ENCODE measurements at places on chromosomes 5 and 9.
A peak's percentile ranks its signal among the peaks of the same experiment; 100 is the strongest.

- DNase-seq = no peak
Observed at GRCh38 chr9:18317896-18318295, 156.1 kb upstream of the ADAMTSL1 start.

DNA sequence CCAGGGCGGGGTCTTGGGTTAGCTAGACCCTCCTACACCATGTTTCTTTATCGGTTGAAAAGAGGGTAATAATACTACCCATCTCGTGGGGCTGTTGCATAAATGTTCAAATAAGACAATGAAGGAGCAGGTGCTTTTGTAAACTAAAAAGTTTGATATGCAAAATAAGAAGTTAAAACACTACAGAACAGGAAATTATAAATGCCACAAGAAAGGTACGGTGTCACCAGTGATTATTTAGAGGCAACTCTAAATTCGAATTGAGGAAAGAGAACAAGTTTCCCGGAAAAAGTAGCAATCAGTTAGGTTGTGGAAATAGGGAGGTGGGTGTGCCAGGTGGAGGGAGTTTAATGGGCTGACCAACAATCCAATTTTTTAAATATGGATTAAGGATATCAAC, 2.5 kb upstream of the PHF19 start:
- no peak for DNase-seq

DNA sequence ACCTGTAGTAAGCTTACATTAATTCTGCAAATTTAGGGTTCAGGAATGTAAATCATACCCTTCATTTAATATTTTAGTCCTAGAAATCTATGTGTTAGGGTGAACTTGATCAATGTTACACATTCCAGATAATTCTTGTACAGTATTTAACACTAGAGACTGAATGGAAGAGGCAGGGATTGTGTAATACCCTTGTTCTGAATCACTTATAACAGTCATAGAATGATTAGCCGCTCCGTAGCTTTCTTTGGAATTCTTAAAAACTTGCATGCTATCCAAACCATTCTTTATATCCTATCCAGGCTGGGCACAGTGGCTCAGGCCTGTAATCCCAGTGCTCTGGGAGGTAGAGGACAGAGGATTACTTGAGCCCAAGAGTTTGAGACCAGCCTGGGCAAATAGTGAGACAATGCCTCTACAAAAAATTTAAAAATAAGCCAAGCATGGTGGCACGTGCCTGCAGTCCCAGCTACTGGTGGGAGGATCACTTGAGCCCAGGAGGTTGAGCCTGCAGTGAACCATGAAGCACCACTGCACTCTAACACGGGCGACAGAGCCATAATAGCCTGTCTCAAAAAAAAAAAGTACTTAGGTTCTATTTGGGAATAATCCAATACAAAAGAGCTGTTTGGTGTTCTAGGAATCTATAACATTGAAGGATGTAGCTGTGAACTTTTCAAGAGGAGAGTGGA, 8.3 kb downstream of the ZNF483 start:
- no peak for DNase-seq

- no peak for DNase-seq
Observed at GRCh38 chr9:101418518-101419430, 16.8 kb downstream of the ALDOB start.

GRCh38 chr9:33222031-33222430, 17.9 kb upstream of the SPINK4 start:
- DNase-seq = no peak

- no peak for DNase-seq
Observed at GRCh38 chr5:142979636-142980035, 209.5 kb downstream of the ARHGAP26 start.

DNA sequence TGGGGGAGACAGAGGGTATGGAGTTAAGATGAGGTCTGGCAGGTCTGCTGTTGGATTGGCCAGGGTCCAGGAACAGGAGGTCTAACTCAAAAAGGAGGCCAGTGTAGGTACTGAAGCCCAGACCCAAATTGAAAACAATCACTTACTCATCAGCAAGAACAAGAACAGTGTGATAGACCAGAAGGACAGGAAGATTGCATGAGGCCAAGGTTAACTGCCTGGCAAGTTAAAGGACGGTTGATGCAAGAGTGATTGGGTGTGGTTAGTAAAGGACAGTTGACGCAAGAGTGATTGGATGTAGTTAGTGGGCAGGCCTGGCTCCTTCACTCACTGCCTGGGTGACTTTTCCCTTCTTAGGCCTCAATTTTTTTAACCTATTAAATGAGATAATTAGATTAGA, 132.6 kb downstream of the PDZD2 start:
- no peak for DNase-seq

- no peak for DNase-seq
Observed at GRCh38 chr9:127347831-127348776, 48.9 kb upstream of the SLC2A8 start.

GRCh38 chr9:121154782-121155181, 46.9 kb downstream of the RAB14 start:
- DNase-seq = no peak

DNA sequence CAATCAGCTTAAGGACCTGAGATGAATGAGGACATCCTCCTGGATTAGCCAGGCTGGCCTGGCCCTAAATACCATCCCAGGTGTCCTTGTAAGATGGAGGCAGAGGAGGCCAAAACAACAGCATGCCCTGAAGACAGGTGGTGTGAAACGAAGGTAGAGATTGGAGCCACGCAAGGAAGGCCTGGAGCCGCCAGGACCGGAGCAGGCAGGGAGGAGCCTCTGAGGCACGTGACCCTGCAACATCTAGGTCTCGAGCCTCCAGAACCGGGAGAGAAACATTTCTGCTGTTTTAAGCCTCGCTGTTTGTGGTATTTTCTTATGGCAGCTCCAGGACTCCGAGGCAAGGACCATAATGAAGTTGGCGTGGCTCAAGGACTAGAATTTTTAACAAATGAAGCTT, 9.7 kb upstream of the COL5A1 start:
- DNase-seq = no peak

DNA sequence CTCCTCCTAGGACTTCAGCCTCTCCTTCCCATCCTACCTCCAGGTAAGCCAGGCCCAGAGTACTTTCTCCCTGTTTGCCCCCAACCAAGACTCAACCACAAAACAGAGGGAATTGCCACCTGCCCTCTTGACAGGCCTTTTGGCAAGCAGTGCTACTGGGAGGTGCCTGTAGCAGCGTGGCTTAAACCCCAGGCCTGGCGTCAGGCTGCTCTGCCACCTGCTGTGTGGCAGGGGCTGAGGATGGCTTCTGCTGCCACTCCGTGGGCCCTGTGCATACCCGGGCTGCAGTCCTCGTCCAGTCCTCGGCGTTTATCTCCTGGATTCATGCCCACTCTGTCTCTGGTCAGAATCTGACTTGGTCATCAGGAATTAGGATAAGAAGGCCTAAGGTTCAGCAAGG, 163.1 kb downstream of the PAX5 start:
- no peak for DNase-seq

DNA sequence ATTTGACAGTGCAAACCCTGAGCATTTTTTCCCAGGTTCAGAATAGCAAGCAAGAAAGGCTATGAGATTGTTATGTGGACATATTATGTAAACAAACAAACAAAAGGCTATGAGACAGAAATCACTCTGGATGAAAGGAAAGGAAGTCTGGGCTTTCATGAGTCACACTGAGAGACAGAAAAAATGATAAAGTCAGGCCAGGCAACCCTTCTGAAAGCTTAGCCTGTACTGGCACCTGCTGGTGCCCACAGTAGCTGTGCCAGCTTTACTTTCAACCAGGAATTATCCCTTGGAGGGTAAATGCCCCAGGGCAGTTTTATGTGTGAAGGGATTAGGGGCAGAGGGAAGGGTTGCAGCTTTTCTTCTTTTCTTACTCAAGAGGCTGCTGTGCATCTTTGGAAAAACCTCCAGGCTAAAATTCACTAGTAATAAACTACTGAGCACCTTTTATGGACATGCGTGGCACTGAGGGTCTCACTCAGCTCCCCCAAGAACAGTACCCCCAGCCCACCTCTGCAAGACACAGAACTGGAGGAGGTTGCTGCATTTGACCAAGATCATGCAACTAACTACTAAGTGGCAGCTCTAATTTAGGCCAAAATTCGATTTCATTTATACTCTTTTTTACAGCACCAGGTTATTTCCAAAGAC, 41.7 kb downstream of the ACTL7B start:
- peak; percentile 7 for DNase-seq

DNA sequence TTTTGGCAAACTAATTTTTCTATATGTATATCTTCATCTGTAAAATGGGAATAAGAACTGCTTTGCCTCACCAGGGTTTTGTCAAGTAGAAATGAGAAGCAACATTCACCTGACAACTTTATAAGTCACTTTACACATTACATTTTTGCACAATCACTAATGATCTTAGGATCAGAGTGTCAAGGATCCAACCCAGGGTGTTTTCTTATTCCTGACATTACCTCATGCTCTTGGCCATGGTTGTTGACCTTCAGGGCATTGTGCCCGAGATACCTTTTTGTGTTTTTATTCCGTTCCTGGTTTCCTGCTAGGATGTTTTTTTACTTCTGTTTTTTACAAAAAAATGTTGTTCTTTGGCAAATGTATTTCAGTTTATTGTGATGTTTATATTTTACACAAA, 22.2 kb upstream of the RASA1 start:
- DNase-seq = no peak

DNA sequence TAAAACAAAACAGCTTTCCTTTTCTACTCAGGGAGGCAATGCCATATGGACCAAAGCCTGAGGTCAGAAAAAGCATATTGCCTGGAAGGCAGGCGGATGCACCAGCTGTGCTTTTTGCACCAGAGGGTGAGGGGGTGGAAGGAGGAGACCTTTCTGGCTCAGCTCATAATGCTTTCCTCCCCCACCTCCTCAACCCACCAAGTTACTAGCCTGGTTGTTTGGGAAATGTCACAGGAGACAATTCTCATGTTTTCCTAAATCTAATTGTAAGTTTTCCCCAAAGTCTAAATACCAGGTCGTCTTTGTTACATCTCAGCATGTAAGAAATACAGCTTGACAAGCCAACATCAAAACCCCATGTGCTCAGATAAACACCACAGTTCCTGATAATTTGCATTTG, 72.6 kb upstream of the DMRTA1 start:
- DNase-seq = no peak

- no peak for DNase-seq
Observed at GRCh38 chr9:112846528-112847488, 43.9 kb downstream of the SLC46A2 start.

All from amygdala (tissue), 56 donors.